Mesothelial cell of epicardium (in vitro differentiated cells): ENCODE measurements at places on chromosomes 16 and 17.
A peak's percentile ranks its signal among the peaks of the same experiment; 100 is the strongest.

DNA sequence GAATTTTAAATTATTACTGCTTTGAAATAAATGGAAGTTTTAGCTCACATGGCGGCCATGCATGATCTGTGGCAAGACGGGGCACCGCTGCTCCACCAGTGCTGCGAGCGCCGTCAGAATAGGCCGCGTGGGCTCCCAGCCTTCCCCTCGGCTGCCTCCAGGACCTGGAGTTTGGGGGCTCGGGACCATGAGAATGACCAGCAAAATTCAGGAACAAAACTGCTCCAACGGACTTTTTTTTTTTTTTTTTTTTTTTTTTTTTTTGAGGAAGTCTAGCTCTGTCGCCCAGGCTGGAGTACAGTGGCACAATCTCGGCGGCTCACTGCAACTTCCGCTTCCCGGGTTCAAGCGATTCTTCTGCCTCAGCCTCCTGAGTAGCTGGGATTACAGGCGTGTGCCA lies 38.3 kb upstream of the AKAP1 start:
- H3K4me1 ChIP-seq, result peaks cover 1% of the 10 kb centered on the region
- no peaks in the 10 kb centered on the region for H3K36me3 ChIP-seq
- DNase-seq, result no peak
- no peak overlapping the region for H3K4me3 ChIP-seq
- peaks cover 3% of the 10 kb centered on the region for H3K27me3 ChIP-seq

- peaks cover 3% of the 10 kb centered on the region for H3K4me1 ChIP-seq
- DNase-seq, result no peak
- H3K36me3 ChIP-seq, result no peaks in the 10 kb centered on the region
- H3K27me3 ChIP-seq, result no peaks in the 10 kb centered on the region
- H3K4me3 ChIP-seq, result no peak overlapping the region
Observed at GRCh38 chr16:4032768-4033167, 83.5 kb downstream of the ADCY9 start.

DNA sequence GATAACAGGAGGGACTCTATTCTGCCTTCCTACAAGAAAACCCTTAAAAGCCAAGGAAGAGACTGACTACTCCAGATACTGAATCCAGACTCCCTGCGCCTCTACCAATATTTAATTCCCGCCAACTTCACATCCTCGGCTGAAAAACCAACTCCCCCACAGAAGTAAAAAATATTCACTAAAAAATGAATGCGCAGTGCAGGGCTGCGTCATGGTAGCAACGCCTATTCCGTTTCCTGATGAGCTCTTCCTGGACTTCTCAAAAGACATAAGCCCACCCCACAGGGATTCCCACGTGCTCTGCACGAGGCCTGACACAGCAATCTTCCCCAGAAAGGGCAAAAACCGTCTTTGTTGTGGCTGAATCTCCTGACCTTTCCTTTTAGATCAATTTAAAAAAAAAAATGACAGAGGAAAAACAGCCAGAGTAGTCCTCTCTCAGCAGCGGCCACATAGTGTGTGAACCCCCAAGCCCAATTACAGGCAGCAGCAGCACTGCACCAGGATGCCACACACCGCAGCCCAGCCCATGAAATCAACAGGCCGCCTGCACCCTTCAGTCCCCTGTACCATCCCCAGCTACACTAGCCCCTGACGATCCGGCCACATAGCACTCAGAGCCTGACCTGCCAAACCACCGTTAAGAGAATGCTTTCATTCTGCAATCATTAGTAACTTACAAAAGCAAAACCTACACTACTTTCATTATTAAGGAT lies 23.9 kb downstream of the KLHDC4 start:
- no peaks in the 10 kb centered on the region for H3K27me3 ChIP-seq
- H3K36me3 ChIP-seq, result peaks cover 30% of the 10 kb centered on the region
- DNase-seq, result no peak
- H3K4me1 ChIP-seq, result no peaks in the 10 kb centered on the region

DNA sequence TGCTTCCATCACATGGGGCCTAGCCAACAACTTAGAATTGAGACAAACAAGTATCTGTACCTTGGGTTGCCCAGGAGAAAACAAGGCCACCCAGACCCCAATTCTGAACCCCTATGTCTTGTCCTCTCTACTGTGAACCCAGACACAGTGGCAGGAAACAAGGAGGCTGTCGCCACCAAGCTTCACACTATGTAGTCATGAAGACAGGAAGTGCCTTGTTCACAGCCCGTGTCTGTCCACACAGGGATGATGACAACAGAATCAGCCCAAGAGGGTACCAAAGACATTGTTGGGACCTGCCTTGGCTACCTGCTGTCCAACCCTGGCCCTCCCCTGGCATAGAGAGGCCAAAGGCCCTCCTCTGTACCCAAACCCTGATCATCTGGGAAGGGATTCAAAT lies 84.8 kb downstream of the CDYL2 start:
- no peaks in the 10 kb centered on the region for H3K36me3 ChIP-seq
- DNase-seq, result no peak
- H3K4me3 ChIP-seq, result no peak overlapping the region
- no peaks in the 10 kb centered on the region for H3K4me1 ChIP-seq
- H3K27ac ChIP-seq, result no peak overlapping the region

GRCh38 chr16:53745086-53745485 lies 41.1 kb downstream of the FTO start:
- H3K4me3 ChIP-seq, result no peak overlapping the region
- no peak for DNase-seq
- no peaks in the 10 kb centered on the region for H3K27me3 ChIP-seq
- peaks cover 14% of the 10 kb centered on the region for H3K36me3 ChIP-seq
- H3K27ac ChIP-seq, result peak overlapping the region; percentile 2
- peaks cover 30% of the 10 kb centered on the region for H3K4me1 ChIP-seq

- peaks cover 2% of the 10 kb centered on the region for H3K4me1 ChIP-seq
- no peak overlapping the region for H3K27ac ChIP-seq
- no peak overlapping the region for H3K4me3 ChIP-seq
- H3K27me3 ChIP-seq, result peaks cover 70% of the 10 kb centered on the region
Observed at GRCh38 chr16:48813485-48813884, 203.5 kb upstream of the N4BP1 start.

- peak; percentile 67 for DNase-seq
- H3K4me1 ChIP-seq, result peaks cover 3% of the 10 kb centered on the region
- no peaks in the 10 kb centered on the region for H3K36me3 ChIP-seq
- H3K27me3 ChIP-seq, result peaks cover 37% of the 10 kb centered on the region
- H3K27ac ChIP-seq, result no peak overlapping the region
Observed at GRCh38 chr17:63961355-63962212, 11.1 kb downstream of the SCN4A start.
